ENCODE measurements at places on chromosomes 13 and 19.

DNA sequence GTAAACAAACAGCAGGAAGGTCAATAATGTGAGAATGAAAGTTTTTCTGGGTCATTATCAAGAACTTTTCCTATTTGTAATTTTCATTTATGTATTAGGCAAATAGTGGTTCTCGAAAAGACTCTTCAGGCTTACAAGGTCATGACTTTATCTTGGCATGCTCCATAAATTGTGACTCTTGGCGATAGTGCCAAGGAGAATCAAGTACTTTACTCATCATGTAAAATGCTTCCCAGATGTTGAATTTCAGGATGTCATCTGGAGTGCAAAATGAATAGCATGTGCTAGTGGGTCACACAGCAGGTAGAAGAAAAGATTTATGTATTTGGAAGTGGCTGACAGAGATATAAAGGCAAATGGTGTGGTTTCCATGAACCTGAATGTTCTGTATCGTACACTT lies 1492.7 kb upstream of the PCDH20 start:
- DNase-seq: no peak

DNA sequence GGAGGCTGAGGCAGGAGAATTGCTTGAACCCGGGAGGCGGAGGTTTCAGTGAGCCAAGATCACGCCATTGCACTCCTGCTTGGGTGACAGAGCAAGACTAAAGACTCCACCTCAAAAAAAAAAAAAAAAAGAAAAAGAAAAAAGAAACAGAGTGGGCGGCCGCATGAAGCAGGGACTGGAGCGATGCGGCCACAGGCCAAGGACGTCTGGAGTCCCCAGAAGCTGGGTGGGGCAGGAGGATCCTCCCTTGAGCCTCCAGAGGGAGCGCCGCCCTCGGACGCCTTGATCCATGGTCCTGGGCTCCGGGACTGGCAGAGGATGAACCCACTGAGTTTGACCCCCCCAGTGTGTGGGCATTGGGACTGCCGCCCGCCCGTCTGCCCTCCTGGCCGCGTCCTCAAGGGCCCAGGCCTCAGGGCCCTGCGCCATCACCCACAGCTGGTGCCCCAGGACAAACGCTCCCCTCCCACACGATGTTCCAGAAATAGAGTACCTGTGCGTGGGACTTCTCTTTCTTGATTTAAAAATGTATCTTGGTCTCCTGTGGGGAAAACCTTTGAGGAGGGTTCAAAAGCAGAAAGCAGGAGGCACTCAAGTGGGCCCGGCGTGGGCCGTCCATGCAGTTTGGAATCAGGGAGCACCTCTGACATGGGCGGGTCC lies 15.5 kb downstream of the BTBD2 start:
- DNase-seq: no peak

GRCh38 chr13:50573066-50573465 lies 270.4 kb downstream of the DLEU7 start:
- no peak for DNase-seq

GRCh38 chr13:27621366-27622101 lies at the start of gene POLR1D:
POLR1D (plus strand) TSS chr13:27621892; CDS start chr13:27621984, 92 bp downstream.
- peak; percentile 67 for DNase-seq

- no peak for DNase-seq
Observed at GRCh38 chr13:28258417-28258816, 120.1 kb downstream of the PAN3 start.

DNA sequence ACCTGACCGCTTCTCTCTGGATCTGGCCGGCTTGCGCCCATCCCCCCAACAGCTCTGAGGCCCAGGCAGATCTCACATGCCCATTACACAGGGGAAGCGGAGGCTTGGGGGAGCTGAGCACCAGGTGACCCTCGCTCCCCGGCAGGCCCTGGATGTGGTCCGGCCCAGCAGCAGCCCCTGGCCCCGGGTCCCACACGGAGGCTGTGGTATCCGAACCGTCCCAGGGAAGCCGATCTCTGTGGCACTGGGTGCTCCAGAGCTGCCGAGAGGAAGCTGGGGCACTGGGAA lies 27.7 kb downstream of the SBNO2 start:
- no peak for DNase-seq

DNA sequence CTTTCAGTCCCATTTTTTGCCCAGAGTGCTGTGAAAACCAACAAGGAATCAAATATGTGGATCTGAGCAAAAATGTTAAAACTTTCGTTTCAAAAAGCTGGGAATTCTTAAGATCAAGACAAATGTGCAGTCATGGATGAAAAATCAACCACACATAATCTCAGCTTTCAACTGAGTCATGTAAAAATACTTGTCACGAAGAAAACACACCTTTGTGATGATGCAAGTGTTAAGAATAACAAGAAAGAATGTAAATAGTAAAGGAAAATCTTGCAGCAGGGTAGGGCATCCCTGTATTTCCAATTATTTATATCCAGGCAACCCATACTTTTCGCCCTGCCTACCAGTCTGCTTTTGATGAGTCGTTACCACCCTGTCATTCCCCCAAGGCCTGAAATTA lies 27.4 kb upstream of the DCLK1 start:
- DNase-seq: no peak

DNA sequence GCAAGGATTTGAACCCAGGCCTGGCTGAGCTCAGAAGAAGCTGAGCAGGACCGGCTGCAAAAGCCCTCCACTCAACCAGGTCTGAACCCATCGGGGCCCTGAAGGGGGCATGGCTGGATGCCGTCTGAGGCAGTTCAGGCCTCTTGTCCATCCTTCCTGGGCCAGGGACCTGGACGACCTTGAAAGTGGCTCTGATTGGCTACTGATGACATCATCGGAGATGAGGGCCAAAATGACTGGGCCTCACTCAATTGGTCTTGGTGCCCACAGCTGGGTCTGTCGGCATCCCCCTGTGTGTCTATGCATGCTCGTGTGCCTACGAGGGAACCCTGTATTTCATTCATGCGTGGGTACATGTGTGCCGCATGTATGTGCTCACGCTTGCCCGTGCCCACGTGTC lies 71.8 kb downstream of the PTPRS start:
- DNase-seq: no peak

DNA sequence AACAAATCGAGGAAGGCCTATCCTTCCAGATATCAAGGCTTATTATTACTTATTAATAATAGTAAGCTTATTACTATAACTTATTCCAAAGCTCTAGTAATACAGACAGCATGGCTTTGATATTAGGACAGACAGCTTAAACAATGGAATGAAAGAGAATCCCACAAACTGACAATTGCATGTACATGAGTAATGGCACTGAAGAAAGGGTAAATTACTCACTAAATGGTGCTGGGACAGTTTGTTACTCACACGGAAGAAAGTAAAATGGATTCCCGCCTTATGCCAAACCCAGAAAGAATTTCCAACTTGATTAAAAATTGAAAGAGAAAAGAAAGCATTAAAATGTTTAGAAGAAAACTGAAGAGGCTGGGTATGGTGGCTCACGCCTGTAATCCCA lies 60.3 kb downstream of the MIPEP start:
- no peak for DNase-seq

DNA sequence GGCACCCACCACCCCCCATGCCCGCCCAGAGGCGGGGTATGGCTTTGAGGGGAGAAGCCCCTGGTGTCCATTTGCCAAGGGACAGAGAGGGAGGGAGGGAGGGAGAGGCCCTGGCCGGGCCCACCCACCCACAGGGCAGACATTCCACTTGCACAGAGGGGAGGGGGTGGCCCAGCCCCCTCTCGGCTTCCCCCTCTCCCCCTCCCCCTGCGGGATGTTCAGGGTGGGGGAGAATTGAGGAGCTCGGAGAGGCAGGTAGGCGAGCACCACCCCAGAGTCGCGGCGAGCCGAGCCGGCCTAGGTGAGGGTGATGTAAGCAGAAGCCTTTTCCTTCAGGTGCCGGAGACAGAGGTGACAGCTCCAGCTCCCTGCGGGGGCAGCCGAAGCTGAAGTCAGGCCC lies 12.3 kb downstream of the DPF1 start:
- DNase-seq: no peak

- DNase-seq: no peak
Observed at GRCh38 chr13:47454986-47455385, 546.1 kb downstream of the SUCLA2 start.

DNA sequence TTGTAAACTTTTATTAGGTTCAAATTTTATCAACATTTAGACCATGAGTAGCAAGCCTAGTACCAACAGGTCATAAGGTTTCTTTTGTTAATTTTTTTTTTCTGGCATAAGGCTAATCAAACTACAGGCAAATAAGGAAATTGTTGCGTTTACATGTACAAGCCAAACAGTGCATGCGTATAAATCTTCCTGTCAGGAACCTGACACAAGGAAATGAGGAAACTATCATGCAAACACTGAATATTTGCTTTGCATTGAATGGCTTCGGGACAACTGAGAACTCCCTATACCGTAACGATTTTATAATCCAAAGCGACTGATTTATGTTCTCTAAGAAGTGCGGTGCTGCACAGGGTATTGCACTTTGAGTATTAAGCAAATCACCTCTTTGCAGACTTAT lies 133.0 kb upstream of the TRPC4 start:
- DNase-seq: no peak

GRCh38 chr13:23867027-23867491 lies 22.1 kb downstream of the MIPEP start:
- no peak for DNase-seq
